ENCODE measurements at places on chromosomes 4 and X.

DNA sequence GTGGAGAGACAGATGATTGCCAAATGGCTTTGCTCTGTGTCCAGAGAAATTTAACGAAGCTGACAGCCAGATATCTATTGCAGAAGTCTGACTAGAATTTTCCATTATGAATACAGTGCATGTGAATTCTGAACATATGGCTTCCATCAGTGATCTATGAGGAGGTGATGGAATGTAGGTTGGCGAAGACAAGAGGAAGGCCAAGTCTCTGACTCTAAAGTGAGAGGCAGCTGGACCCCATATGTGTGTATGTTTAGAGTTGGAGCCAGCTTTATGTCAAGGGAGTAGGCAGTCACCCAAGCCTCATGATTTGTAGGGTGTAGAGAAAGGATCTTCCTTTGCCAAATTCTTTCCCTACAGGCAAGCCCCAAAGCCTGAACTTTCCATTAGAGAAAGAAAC is 76.2 kb upstream of the TEX13D start:
- DNase-seq = no peak

DNA sequence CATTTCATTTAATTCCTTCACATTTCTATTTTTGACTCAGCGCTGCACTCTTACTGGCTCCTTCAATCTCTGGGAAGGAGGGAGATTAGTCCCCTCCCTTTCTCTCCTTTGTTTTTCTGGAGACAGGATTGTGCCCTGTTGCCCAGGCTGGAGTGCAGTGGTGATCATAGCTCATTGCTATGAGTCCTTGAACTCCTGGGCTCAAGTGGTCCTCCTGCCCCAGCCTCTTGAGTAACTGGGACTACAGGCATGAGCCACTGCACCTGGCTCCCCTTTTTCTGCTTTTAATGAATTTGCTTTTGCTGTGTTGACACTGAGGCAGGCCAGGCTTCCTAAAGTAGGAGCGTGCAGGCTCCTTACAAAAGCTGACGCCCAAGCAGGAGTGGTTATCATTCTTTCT is 10.5 kb downstream of the TBC1D14 start:
- DNase-seq = no peak

DNA sequence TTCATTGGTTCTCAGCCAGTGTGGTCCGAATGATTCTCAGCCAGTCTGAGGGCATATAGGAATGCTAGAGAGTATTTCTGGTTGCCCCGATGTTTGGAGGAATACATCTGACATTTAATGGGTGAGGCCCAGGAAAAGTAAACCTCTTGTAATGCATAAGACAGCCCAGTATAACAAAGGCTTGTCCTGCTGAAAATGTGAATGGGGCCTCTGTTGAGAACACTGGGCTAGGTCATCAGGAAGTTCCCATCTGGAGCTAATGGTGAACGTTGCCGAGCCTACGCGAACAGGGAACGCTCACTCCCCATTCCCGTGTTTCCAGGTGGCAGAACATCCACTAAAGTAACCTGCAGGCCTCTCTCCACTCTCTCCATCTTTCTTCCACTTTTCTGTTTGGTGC is 132.0 kb upstream of the CLNK start:
- DNase-seq = no peak

- no peak for DNase-seq
Observed at GRCh38 chrX:41889317-41890025, 33.9 kb downstream of the CASK start.

GRCh38 chr4:89064848-89065247 is 7.9 kb upstream of the FAM13A start:
- peak; percentile 37 for DNase-seq

- DNase-seq = peak; percentile 22
Observed at GRCh38 chr4:140755774-140756318, 339 bp downstream of the TBC1D9 start.

DNA sequence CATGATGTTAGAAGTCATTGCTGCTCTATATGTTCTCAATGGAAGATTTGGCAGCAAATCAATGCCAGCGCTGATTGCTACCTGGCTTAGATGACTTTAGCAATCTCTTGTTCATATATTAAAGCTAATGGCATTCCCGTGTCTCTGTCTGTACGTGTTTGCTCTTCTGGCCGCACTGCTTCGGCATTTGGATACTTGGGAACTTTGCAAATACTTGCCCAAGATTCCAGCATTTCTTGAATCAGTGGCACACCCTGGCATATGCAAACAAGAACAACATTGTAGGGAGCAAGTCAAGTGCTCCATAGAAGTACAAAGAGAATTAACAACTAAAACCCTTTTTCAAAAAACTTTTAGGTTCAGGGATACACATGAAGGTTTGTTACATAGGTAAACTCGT is 128.9 kb upstream of the TMEM164 start:
- DNase-seq = no peak

GRCh38 chr4:3779509-3779908 is 13.3 kb downstream of the ADRA2C start:
- no peak for DNase-seq

GRCh38 chr4:123452616-123453015 is 56.0 kb downstream of the SPRY1 start:
- peak; percentile 80 for DNase-seq

DNA sequence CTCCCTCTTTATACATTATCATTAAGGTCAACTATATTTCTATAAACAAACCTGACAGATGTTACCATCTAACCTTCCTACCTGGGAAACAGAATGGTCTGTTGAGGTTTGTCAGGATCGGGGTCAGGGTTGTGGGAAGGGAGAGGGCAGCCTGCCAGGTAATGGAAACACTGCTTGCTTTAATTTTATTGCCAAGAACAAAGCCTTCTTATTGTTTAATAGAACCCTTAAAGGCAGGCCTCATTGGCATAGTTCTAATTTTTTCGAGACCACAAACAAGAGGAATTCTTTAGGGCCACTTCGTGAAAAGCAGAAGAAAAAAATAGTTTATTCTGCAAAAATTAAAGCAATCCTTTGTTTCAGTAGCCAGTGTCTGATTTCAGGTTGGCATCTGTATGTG is 113.2 kb downstream of the MID1 start:
- peak; percentile 78 for DNase-seq

DNA sequence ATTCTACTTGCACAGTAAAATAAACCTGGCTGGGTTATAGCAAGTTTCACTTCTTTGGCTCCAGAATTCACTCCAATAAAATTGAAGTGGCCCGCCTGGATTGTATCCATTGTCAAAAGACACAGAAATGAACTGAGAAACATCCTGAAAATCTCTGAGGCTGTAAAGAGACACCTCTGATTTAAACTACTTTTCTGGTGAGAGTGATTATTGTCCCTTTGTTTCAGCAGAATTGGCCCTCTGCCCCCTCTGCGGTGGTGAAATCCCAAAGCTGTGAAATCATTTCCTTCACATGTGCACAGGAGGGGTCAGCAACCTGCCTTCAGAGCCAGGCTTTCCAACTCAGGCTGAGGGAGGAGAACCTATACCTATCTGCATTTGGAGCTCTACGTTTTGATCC is 23.0 kb downstream of the GAB3 start:
- no peak for DNase-seq

DNA sequence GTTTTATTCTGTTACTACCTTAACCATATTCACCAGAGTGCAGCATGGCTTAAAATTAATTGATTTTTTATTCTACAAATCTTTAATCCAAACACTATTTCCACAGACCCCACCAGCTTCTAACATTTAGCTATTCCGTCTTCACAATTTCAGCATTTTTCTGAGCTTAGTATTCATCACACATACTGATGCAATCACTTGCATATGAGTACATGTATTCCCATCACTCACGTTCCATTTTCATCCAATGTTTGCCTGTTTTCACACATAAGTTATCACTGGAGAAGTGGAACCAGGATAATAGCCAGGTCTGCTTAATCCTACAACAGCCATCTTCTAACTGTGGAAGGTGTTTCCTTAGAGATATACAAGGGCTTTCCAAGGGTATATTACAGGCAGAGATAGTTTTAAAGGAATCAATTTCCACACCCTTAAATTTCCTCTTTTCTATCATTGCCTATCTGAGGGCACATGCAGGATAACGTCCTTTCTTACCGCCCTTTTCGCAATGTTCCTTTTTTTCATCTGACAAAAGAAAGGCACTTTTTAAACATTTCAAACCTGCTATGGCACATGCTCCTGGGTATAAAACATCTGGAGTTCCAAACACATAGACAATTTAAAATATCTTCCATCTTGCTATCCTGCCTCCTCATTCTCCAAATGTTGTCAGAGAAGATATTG is 115.8 kb downstream of the CORIN start:
- no peak for DNase-seq

GRCh38 chr4:13701937-13702446 is 74.5 kb upstream of the BOD1L1 start:
- peak; percentile 40 for DNase-seq

GRCh38 chr4:137775701-137776100 is 243.4 kb upstream of the PCDH18 start:
- DNase-seq = peak; percentile 19

DNA sequence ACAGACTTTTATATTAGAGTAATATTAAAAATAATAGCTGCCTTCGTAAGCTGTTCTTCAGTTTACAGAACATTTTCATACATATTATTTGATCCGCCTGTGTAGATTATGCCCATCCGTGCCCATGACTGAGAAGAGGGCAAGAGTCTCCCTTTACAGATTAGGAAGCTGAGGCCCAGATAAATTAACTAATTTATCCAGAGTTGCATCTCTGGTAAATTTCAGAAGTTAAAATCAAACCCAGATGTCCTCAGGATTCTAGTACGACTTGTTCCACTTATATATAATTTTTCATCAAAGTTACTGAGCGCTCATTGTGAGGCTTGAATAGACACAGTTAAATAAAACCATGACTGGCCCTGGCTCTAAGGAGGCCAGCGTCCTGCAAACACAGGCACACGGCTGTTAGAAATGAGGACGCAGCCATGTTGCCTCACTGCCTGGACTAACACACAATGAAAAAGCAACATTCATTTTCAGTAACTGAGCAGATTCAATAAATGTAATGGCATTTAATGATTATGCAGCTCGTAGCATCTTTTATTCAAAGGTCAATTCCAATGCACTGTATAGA is 148.0 kb downstream of the TENM3 start:
- no peak for DNase-seq

DNA sequence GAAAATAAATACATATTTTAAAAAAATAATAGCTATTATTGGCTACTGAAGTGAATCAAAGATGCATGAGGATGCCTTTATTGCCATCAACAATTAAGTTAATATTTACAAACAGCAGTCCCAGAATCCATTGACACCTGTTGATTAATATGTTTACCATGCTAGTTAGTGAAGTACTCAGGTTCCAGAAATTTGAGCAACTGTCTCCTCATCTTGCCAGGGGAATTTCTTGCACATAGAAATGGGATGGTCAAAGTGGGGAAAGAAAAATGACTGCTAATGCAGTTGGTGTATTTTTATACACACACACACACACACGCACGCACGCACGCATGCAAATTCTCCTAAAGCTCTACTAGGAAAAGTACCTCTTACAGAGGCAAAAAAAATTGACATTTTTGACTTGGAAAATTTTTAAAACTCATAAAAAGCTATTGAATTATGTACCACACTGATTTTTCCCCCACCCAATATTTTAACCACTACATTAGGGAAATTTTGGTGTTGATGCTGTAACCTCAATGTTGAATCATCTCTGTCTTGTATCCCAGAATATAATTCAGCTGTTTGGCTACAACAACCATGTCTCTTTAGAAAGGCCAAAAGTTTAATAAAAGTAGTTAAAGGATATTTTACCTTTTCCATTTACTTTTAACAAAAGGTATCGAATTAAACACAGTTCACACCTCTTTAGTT is 105.3 kb upstream of the TMEM150C start:
- DNase-seq = no peak

DNA sequence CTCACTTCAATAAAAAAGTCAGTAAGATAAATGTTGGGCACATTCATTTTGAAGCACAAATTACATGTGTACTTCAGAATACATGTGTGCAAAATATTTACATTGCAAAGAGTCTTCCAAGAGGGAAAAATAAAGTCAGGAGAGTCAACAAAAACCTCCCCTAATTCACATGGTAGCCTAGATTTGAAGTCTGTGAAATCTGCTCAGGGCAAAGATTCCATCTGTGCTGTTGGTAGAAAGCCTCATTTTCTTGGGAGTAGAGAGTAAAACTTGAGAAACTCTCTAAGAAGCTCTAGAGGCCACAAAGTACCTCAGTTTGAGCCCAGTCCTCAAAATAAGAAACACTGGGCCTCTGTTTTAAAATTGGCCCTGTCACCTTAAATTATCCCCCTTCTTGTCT is 303.4 kb downstream of the RAB28 start:
- DNase-seq = no peak

- DNase-seq = no peak
Observed at GRCh38 chrX:38271154-38271716, 50.6 kb upstream of the SRPX start.

GRCh38 chr4:158036998-158037397 is 135.8 kb downstream of the GASK1B start:
- no peak for DNase-seq

DNA sequence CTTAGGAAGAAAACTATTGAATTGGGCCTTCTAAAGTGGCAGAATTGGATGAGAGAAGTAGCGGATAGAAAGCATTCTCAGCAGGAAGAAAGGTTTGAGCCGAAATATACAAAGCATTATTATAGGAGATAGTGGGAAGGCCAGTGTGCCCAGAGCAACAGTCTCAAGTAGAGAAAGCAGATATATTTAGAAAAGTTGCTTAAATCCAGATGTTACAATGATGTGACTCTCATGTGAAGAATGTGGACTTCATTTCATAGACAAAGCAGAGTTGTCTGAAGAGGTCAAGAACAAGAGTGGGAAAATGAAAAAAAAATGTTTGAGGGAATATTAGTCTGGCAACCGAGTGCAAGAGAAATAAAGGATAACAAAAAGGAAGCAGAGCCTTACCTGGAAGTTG is 66.9 kb downstream of the SYNPO2 start:
- peak; percentile 53 for DNase-seq

DNA sequence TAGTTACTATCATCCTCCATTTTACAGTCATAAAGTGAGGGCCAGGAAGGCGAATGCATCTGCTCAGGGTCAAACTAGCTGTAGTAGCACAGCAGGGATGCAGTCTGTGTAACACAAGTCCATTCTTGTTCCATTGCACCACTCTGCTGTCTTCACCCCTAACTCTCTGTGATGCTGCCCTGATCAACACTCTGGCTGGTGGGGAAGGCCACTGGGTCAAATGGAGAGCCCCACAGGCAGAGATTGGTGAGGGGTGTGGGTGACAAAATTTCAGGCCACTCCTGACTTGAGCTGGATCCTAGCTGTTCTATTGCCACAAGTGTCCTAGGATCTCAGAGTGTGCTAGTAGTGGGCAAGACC is 136.5 kb downstream of the PJA1 start:
- no peak for DNase-seq

- no peak for DNase-seq
Observed at GRCh38 chrX:150348365-150348764, 14.8 kb upstream of the MAMLD1 start.

DNA sequence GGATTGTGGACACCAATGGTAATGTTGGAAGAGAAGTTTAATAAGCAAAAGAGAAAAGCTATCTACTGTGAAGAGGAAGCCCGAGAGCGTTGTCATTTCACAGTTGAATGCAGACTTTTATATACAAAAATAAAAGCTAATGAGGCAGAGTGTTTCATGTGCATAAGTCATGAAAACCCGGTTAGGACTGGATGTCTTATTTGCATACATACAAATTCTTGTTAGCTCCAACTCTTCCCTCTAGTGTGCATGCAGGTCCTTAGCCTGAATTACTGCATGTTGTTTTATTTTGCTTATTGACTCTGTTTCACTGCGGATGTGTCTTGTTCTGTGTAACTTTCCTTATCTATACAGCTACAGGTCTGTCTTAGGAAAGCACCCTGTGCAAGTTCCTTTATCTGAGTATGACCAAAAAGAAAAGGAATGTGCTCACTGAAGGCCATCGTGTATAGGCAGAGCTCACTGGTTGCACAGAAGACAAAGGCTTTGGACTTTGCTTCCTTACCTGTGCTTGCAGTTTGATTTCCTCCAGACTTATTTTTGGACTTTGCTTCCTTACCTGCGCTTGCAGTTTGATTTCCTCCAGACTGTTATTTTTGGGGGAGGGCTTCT is 25.1 kb upstream of the UGT2B11 start:
- no peak for DNase-seq

All from foreskin melanocyte (primary cell).